ENCODE measurements at places on chromosomes 12 and 14.
A peak's percentile ranks its signal among the peaks of the same experiment; 100 is the strongest.

DNA sequence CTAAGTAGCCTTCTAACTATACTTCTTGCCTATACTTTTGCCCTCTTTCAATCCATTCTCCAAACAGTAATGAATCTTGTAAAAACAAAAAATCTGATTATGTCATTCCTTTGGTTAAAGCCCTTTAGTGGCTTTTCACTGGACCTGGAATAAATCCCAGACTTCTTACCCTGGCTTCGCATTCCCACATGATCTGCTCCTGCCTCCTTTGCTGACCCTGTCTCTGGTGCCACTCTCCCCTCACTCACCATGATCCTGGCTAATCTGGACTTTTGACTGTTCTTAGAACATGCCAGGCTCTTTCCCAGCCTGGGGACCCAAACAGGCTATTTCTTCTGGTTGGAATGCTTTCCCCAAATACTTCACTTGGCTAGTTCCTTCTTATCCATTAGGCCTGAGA lies 7.9 kb downstream of the MIA2 start:
- DNase-seq: no peak

DNA sequence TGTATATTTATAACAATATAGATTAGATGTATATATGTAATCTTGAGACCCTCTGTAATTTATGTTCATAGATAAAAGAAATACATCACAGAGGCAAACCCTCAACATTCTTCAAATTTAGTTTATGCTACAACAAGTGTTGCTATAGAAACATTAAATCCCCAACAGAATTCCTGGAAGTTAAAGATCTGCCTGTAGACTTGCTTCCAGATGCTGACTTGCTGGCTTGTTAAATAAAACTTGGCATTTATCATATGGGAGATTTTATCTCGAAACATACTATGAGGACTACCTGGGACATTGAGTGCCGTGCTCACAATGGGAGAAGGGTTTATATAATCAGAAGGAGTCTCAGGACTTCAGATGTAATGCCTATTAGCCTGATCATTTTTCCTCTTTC lies 136.3 kb upstream of the PLXNC1 start:
- DNase-seq: no peak

DNA sequence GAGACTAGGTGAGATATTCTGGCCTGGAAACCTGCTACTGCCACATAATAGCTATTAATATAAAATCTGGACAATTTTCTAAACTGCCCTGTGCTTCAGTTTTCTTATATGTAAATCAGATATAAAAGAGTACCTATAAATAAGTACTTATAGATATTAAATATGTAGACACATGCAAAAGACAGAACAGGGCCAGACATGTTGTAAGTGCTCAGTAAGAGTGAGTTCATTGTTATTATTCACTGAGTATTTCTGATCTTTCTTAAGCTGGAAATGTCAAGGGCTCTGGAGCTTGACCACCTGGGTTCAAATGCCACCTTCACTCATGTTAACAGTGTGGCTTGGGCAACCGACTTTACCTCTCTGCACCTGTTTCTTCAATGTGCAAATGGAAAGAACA lies 179.8 kb downstream of the GALC start:
- no peak for DNase-seq

DNA sequence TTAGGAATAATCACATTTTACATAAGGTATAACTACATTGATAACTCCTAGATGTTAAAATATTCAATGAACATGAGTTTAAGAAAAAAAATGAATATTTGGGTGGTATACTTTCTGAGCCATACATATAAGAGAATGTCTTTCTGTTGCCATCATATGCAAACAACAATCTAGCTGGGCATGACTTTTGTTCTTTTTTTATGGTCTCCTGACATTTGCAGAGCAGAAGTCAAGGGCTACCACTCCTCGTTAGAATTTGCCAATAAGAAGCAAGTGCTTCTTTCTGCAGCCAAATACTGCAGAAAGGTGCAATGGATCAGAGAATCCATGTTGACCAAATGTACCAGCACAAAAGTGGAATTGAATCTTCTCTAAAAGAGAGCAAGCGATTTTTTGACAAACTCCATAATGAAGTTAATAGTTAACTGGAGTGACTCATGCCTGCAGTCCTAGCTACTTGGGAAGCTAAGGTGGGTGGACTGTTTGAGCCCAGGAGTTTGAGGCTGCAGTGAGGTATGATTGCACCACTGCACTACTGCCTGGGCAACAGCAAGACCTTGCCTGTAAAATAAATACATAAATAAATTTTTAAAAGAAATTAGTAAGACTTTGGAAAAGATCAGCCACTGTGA lies 25.5 kb upstream of the CCDC91 start:
- DNase-seq: no peak

- DNase-seq: peak; percentile 59
These were observed 4.4 kb downstream of the SUSD6 start for GRCh38 chr14:69615496-69616407.

- no peak for DNase-seq
These were observed 83.7 kb upstream of the BTG1 start for GRCh38 chr12:92229381-92229780.

DNA sequence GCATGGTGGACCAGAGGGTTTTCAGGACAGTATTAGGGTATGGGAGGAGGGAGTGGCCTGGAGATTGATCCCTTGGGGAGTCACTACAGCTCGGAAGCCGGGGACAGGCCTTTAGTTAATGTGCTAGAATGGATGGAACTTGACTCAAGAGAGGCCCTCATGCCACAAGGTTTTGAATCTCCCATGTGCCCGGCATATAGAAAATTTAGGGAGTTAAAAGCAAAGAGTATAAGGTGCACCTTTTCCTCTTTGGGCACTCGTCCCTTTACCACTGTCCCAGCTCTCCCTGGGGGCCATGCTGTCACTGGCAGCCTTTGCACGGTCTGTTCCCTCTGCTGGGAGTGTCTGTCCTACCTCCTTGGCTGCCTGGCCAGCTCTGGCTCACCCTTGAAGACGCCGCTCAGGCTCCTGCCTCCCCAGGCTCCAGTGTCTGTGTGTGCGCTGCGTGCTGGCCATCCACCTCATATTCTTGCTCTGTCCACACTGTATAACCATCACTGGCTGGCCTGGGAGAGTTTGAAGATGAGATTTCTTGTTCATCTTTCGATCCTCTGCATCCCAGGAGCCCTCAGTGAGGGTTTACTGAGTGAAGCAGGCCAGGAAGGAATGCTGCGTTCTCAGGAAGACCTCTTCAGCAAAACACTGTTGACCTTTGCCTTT lies 161.3 kb downstream of the ZFP36L1 start:
- DNase-seq: no peak

DNA sequence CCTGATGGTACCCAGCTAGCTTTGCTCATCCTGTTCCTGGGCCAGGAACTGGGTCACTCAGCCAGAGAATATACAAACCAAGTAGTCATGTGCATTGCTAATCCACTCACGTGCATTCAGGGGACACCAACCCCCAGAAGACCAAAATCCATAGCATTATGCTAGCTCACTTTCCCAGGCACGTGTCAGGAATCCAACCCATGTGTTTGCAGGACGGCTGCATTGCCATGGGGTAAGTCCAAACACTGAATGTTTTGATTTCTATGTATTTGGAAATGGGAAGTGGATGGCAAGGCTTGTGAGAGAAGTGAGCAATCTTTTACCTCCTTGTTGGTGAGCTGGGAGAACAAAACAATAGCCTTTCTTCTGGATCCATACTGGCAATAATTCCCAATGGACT lies 87.1 kb upstream of the FOXN3 start:
- no peak for DNase-seq

DNA sequence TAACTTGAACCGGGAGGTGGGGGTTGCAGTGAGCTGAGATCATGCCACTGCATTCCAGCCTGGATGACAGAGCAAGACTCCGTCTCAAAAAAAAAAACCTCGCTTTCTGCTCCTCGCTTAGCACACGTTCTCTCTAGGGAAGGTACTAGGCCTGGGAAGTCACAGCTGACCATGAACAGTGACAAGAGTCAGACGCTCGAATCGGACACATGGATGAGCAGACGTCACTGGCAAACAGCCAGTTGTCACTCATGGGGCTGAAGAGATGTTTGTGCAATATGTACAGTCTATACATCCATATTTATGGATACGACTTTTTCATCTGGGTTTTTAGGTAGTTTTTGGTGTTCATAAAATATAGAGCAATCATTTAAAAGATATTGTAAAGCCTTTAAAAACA lies 19.4 kb downstream of the TCHP start:
- no peak for DNase-seq

- DNase-seq: peak; percentile 72
These were observed 1.7 kb downstream of the CYP27B1 start for GRCh38 chr12:57765003-57765697.

DNA sequence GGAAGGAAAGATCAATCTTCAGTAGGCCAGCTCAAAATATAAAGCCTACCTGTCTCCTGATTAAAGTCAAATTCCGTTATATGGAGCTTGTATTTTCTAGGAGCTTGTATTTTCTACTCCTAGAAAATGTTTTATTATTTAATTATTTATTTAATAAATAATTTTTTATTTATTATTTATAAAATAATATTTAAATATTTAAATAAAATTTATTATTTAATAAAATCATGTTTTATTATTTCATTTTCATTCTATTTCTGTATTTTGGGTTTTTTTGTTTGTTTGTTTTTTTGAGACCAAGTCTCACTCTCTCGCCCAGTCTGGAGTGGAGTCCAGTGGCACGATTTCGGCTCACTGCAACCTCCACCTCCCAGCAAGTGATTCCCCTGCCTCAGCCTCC lies 9.7 kb downstream of the OR6C75 start:
- DNase-seq: no peak

DNA sequence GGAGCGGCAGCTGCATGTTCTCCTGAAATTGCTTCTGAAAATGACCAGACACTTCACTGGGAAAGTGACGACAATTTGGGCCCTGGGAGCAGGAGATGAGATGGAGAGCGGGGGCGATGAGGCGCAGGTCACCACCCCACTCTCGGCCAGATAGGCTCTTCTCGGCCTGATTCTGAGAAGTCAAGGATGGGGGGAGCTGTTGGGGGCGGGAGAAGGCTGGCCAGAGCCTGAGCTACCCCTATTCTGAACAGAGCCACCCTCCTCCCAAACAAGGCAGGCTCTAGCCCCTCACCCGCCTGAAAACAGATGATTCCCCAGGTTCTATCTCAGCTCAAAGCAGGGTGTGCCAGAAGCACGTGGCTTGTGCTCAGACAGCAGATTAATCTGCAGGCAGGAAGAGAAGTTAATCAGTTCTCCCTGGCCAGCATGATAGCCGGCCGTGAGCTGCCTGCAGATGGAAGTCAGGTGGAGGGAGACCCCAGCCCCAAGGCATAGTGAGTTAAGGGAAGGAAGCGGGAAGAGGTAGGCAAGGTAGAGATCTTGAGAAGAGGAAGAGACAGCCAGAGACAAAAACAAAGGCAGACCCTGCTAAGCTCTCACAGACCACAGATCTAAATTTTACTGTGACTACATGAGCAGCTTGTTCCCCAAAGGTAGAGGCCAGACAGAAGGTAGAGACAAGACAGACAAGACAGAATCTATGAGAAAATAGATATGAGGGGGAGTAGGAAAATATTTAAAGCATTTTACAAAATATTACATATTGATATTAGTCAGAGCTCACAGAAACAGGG lies 10.9 kb upstream of the TAC3 start:
- peak; percentile 37 for DNase-seq

GRCh38 chr14:34256223-34256622 lies 205.8 kb downstream of the SPTSSA start:
- DNase-seq: no peak

GRCh38 chr12:12608557-12608957 lies 3.1 kb upstream of the CREBL2 start:
- DNase-seq: no peak

GRCh38 chr12:66786531-66787308 lies 107.8 kb upstream of the GRIP1 start:
- no peak for DNase-seq

DNA sequence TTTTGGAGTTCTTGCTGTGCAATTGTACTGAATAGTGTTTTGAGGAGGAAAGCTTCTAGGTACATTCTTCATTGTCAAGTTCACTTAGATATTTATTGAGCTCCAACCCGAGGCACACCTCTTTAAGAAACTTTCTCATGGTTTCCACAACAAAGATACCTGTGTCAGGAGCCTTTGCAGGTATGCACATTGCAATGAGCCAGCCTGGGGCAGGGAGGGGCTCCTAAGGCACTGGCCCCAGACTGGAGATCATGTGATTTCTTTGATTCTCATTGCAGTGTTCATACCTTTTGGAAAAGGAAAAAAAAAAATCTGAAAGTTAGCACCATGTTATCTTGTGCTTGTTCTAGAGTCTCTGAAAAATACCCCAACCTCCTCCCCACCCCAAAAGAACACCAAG lies 80.3 kb downstream of the PRMT8 start:
- no peak for DNase-seq

GRCh38 chr12:49540229-49541139 lies 1.7 kb downstream of the KCNH3 start:
- no peak for DNase-seq

DNA sequence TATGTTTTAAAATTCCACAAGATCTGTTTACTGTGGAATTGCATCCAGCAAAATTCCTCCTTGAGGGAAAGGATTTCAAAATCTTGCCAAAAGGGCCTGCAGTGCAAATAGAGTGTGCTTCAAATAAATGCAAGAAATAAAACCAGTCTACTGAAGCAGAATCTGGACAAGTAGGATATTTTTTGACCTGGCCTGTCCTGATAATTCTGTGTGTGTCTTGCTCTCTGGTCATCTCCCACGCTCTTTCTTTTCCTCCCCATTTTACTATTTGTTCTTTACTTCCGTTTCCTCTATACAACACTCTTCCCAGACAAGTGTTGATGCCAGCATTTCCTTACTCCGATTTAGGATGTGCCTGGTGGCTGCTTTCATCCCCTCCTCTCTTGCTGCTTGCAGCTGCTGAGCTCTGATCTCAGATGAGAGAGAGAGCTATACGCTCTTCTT lies 115.9 kb downstream of the GPR135 start:
- DNase-seq: no peak

GRCh38 chr14:58177125-58177524 lies 22.8 kb upstream of the ACTR10 start:
- no peak for DNase-seq

GRCh38 chr14:64440494-64440893 lies 24.8 kb upstream of the AKAP5 start:
- no peak for DNase-seq

DNA sequence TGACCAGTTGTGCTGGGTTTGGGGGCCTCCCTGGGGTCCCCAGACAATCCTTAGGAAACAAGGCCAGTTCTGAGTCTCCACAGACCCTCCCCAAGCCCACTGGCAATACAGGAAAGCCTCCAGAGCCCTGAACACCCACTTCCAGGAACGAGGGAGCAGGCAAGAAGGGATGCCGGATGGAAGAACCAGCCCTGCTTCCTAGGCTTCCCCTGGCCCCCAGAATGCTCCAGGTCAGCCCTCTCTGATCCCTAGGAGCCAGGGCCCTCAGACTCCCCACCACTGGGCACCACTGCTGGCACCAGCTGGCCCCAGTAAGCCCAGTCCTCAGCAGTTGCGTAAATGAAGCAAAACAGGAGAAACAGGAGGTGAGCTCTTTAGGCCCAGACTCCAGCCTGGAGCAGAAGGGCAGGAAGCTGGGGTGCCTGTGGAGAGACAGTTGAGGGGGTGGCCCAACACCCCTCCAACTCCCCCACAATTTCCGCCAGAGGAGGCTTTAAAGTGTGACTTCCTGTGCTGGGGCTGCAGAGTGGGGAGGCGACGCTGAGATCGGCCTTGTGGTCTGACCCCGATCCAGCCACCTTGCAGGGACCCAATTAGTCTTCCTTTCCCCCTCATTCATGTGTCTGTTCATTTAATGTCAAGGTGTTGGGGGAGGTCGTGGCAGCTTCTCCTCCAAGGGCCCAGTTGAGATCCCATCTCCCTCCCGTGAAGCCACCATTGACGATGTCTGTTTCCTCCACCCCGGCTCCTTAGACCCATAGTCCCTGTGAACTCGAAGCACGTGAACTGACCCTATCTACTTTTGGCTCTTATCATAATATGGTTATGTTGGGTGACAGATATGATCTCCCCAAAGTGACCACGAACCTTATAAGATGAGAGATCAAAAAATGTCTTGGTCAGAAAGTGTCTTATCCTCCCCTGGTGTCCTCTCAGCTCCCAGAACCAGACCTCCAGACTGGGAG lies 4.7 kb downstream of the TNFRSF1A start:
- peak; percentile 75 for DNase-seq
